ENCODE measurements at places on chromosomes 4 and X.

- no peak for DNase-seq
These were observed 3.0 kb upstream of the MAB21L2 start for GRCh38 chr4:150578745-150579501.

DNA sequence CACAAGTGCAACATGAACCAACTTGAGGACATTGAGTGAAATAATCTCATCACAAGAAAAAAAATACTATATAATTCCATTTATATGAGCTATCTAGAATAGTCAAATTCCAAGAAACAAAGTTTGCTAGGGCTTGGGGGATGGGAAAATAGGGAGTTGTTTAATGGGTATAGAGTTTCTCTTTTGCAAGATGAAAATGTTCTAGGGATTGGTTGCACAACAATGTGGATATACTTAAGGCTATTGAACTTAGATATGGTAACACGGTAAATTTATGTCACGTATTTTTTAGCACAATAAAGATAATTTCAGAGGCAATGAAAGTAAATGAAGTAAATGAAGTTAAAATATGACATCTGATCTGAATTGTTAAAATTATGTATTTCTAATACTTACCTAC, 7.9 kb downstream of the MFSD8 start:
- no peak for DNase-seq

GRCh38 chr4:57426779-57427395, 316.7 kb upstream of the IGFBP7 start:
- peak; percentile 36 for DNase-seq

DNA sequence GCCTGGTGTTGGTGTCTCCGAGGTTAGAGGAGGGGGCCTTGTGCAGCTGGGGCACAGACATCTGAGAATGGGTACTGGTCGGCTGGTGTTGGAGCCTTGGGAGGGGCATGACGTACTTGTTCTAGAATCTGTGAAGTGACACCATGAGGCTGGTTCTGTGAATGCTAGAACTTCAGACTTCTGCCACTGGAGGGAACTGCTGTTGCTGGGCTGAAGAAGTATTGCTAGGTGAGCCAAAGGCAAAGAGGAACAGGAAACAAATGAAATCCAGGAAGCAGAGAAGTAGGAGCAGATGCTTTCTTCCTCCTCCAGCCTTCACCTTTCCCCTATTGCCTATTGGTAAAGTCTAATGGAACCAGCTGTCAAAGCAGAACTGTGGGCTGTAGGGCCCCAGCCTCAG, 120.9 kb upstream of the DDIT4L start:
- no peak for DNase-seq

GRCh38 chr4:153347117-153347516, 2.6 kb downstream of the MND1 start:
- DNase-seq: no peak

DNA sequence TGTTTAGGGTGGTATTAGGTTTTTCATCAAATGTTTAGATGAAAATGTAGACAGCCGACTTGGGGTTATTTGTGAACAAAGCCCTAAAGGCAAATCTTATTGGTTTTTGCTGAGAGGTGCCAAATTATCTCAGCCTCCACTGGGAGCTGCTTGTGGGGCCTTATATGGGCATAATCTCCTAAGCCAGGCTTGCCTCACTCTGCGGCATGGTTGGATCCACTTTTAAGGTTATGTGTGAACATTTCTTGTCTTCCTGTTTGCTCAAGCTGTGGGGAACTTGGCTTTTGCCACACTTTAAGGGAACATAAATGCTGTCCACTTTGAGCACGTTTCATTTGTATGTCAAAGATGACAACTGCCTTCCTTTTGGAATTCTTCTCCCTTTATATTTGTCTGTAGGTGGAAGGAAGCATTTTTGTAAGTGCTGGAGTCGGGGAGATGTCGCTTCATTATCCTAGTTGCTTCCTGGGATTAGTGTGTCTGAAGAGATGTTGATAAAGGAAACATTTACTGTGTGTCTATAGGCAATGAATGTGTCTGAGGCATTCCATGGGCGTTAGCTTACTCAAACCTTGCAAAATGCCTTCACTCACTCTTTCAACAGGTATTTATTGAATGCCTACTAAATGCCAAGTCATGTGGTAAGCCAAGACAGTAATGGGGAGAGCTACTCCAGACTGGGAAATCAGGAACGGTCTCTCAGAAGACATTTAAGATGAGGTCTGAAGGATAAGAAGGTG, 78.3 kb downstream of the SLC9A6 start:
- no peak for DNase-seq

GRCh38 chrX:49100704-49101628, 21.3 kb upstream of the WDR45 start:
- peak; percentile 74 for DNase-seq

GRCh38 chr4:107444-108429, 16.6 kb upstream of the ZNF718 start:
- no peak for DNase-seq

DNA sequence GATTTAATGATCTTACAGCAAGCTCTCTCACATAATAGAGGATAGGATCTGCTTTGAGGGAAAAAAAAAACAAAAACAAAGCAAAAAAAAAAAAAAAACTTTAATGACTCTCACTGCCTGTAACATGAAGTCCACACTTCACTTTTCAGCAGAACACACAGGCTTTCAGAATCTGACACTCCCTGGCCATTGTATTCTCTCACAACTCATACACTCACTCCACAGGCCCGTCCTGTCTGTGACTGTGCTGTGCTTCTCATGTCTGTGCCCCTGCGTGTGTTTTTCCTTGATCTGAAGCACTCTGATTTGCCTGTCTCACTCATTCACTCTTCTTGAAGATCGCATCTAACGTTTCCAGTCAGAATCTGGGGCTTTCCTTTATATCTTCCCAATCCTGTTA, 460.8 kb downstream of the TMA16 start:
- no peak for DNase-seq

- DNase-seq: no peak
These were observed 25.1 kb upstream of the CLDN34 start for GRCh38 chrX:9942086-9942485.

DNA sequence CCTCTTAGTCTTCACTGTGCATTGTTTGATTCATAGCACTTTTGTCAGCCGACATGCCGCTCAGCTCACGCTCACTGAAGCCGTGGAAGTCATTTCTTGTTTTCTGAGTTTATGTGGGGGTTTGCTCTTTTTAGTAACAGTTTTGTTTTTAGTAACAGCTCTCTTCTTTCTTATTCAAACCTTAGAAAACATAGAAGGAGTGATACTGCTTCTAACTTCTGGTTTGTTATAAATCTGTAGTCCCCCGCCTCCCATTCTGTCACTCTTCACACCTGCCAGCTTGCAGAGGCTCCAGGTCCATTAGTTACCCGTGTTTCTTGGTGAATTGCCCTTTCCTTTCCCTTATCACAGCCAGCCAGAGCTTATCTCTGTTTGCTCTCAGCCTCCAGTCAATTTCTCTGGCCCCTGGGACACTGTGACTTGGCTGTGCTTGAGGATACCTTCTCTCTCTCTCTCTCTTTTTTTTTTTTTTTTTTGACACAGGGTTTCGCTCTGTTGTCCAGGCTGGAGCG, 50.5 kb downstream of the GRK4 start:
- no peak for DNase-seq

DNA sequence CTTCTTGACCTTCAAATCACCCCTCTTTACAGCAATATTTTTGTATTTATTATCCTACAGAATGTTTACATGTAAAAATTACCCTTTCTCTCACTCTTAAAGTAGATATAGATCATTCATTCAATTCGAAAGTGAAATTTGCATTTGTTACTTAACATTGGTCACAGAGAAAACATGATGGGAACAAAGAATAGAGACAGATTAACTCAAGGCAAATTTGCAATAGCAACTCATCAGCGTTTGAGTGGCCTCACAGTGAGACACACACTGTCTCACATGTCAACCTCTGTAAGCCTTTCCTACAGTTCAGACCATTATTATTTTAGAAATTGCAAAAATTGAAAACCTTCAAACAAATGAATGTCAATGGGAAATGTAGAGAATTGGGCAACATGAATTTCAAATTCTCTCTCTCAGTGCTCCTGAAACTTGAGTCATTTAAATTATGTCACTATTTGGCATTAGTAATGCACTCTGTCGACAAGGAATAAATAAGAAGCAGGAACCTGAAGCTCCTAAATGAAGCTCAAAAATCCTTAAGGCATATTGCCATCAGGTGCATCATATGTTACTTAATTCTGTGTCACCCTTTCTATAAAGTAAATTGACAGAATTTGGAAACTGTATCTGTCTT, 148.3 kb upstream of the ANXA10 start:
- no peak for DNase-seq

DNA sequence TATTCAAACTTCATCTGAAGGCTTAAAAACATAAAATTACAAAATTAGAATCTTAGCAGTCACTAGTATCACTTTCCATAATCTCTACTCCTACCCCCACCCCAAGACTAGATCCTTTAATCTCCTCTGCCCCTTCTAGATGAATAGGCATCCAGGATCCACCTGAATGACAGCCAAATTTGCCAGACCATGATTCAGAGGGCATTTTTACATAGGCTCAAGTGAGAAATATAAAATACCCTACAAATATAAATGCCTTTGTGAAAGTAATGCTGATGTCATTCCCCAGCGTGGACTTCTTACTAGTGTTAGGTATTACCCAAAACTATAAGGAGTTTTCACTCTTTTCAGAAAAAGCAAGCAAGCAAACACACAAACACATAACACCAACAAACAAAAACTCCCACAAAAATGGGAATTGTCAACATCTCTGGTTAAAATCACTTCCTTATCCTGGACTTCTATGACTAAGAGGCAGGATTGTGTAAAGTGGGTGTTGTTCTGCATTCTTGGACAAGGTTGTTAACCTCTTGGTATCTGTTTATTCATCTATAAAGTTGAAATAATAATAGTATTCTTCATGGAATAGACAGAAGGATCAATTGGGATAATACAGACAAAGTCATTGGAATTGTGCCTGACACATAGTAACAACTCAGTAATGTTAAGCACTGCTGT, 51.3 kb upstream of the TMPRSS11F start:
- no peak for DNase-seq

GRCh38 chr4:184863916-184864315, 38.1 kb upstream of the ACSL1 start:
- DNase-seq: no peak

- DNase-seq: peak; percentile 59
These were observed 19.5 kb upstream of the NFXL1 start for GRCh38 chr4:47933840-47934239.

DNA sequence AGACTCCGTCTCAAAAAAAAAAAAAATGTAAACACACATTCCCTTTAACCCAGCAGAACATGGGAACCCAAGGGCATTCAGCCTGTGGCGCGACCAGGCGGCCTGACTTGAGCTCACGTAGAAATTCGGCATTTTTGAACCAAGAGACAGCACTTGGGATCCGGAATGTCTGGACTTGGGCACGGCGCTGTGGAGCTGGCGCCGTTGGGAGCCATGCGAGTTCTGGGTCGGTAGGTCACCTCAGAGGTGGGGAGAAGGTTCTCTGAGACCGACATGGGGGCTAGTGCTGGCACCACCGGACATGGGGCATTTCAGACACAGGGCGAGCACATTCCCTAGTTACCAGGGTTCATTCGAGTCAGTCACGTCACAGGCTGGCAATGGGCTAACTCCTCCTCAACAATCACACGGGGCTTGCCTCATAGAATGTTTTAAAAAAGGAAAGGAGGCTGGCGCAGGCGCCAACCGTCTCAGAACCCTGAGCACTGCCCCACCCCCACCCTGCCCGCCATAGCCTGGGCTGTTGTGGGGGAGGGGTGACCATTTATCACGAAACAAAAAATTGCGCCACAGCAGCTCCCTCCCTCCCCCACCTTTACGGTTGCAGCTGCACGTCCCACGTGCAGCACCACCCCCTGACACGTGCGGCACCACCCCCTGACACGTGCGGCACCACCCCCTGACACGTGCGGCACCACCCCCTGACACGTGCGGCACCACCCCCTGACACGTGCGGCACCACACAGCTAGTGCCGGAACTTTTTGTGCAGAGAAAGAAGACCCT, at the start of gene TEX28:
TEX28 (minus strand) TSS at position 334 of the 784 bp plus-strand sequence. CDS start 3,007 bp downstream, outside the sequence.
- DNase-seq: no peak

GRCh38 chrX:12890467-12890866, 16.0 kb upstream of the TLR8 start:
- DNase-seq: no peak

GRCh38 chr4:24089851-24090534, 200.1 kb upstream of the PPARGC1A start:
- DNase-seq: no peak

- no peak for DNase-seq
These were observed 55.0 kb downstream of the DIPK2B start for GRCh38 chrX:45145492-45146215.

DNA sequence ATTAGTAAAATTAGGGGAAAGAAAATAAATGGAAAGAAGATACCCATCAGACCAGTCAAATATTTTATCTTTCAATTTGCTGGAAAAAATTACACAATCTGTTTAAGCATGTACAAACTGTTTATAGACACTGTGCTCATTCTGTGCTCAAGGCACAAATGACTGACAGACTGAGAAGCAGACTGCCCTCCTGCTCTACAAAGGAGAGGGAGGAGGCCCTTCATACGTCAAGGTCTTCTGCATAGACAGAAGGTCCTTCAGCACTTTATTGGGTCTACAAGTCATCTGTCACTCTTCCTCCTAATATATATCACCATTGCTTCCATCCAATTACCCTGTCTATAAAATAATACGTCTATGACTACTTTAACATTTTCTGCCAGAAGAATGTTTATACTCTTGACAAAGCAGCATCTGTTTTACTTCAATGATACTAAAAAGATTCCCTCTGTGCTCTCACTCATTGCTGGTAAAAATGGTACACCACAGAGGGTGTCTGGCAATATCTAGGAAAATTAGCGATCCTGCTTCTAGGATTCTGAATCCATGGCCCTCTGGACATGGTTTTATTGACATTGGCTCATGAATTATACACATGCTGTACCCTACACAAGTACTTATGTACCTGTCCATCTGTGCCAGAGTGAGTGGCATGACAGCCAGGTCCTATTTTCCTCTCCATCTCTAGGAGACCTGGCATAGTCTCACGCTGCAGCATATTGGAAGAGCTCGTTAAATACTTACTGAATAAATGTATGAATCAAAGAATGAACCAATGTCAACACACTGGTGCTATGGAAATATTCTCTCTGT, 11.3 kb downstream of the SLC10A6 start:
- no peak for DNase-seq

All from kidney capillary endothelial cell (primary cell).